ENCODE measurements at places on chromosomes 5 and 9.

- DNase-seq = no peak
These were observed 84.9 kb upstream of the NR3C1 start for GRCh38 chr5:143488381-143488780.

DNA sequence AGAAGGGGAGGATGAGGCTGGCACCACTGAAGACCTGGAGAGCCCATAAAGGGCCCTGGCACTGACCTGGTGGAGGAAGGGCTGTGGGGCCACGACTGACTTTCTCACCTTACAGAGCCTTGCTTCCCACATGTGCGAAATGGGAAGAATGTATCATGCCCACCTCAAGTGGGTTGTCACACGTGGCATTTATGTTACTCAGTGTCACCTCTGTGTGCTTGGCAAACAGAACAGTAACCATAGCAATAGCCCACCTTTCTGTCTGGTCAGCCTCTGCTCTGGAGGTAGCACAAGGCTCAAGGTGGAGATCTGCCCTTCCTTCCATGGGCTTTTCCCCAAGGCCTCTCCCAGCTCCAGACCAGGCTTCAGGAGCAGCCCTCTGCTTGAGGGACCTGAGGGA is 16.7 kb downstream of the TCF7 start:
- no peak for DNase-seq

DNA sequence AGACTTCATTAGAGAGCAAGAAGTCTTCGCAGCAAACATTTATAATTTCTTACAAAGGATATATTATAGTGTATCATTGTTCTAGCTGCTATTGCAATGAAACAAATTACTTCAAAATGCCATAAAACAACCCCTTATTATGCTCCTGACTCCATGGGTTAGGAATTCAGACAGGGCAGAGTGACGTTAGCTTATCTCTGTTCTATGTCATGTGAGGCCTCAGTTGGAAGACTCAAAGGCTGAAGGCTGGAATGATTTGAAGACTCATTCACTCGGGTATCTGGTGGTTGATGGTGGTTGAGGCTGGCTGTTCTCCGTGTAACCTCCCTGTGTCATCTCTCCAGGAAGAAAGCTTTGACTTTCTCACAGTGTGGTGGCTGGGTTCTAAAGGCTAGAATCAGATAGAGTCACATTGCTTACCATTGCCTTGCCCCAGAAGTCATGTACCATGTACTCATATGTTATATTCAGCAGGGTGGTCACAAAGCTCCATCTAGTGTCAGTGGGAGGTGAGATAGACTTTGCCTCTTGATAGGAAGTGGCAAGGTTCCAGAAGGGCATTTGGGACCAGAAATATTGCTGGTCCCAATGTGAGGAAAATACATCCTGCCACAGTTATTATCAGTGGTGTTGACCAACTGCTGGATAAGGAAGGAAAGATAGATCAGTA is 226.9 kb downstream of the TMEM38B start:
- DNase-seq = no peak

- no peak for DNase-seq
These were observed 733.4 kb downstream of the TLE4 start for GRCh38 chr9:80305136-80305535.

- DNase-seq = peak; percentile 20
These were observed 29.9 kb upstream of the C7 start for GRCh38 chr5:40879163-40879942.

GRCh38 chr5:79955941-79956670 is 35.0 kb downstream of the MTX3 start:
- no peak for DNase-seq

DNA sequence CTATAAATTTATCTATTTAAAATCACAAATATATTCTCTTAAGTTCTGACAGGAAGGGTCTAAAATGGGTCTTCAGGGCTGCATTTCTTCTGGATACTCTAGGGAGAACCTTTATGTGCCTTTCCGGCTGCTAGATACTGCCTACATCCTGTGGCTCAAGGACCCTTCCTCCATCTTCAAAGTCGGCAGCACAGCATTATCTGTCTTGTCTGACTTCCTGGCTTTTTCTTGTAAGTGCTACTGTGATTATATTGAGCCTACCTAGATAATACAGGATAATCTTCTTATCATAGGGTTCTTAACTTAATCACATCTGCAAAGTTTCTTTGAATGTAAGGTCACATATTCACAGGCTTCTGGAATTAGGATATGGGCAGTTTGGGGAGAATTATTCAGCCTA is 943.8 kb upstream of the TYRP1 start:
- DNase-seq = no peak
